NCI-H2227 treated with DMSO at 0.1 percent for 48 hours (cell line): ENCODE measurements at places on chromosomes 6 and 20.

- DNase-seq, result no peak
Measured at GRCh38 chr20:4844751-4845465, 123.2 kb downstream of the PRND start.

- DNase-seq, result no peak
Measured at GRCh38 chr6:120357447-120357846, 976.8 kb downstream of the TBC1D32 start.

GRCh38 chr6:56864171-56864616, 90.7 kb upstream of the BEND6 start:
- DNase-seq, result no peak

GRCh38 chr20:7657569-7657968, 282.7 kb downstream of the HAO1 start:
- no peak for DNase-seq

DNA sequence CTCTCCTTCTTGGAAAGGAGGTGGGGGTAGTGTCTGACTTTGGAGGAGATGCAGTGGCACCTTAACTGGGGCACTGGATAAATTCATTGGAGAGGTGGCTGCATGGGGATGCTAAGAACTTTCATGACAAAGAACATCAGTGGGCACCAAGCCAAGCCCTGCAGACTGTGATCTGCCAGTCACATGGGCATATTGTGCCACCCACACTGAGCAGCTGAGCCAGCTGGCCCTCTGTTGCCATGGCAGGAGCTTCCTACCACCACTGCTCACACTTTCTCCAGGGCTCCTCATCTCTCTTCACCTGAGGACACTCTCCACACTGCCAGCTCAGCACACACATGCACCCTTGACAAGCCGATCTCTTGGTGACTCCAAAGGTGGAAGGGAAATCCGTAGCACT, 715.6 kb downstream of the QKI start:
- no peak for DNase-seq

DNA sequence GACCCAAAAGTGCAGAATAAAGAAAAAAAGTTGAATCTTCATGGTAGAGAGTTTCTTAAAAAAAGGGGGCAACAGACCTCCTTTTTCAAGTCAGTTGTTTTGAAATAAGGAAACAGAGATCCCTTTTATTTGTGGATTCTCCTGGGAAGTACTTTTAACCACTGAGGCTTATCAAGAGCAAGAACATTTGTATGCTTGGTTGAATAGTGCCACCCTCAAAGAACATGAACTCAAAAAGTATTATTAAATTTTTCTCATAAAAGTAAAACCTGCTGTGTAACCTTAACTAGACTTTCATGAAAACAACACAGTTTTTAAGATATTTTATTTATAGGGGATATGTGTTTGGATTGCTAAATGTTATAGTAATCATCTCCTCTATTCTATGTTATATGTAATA, at the start of gene DEFB110:
DEFB110 (minus strand) TSS at position 101 of the 400 bp plus-strand sequence; CDS start at position 42, 59 bp downstream.
- no peak for DNase-seq

DNA sequence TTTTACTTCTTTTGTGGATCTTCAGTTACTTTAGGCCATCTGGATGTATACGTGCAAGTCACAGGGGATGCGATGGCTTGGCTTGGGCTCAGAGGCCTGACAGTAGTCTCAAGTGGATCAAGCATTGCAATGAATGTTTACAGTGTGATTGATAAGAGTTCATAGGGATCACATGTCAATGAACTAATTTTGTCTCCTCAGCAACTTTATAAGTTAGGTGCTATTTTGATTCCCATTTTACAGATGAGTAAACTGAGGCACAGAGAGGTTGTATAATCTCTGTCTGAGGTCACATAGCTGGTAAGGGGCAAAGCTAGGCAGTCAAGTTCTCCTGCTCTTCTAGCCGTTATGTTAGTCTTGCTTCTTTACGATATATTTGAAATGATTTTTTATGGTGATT, 13.5 kb downstream of the MEI4 start:
- DNase-seq, result no peak

DNA sequence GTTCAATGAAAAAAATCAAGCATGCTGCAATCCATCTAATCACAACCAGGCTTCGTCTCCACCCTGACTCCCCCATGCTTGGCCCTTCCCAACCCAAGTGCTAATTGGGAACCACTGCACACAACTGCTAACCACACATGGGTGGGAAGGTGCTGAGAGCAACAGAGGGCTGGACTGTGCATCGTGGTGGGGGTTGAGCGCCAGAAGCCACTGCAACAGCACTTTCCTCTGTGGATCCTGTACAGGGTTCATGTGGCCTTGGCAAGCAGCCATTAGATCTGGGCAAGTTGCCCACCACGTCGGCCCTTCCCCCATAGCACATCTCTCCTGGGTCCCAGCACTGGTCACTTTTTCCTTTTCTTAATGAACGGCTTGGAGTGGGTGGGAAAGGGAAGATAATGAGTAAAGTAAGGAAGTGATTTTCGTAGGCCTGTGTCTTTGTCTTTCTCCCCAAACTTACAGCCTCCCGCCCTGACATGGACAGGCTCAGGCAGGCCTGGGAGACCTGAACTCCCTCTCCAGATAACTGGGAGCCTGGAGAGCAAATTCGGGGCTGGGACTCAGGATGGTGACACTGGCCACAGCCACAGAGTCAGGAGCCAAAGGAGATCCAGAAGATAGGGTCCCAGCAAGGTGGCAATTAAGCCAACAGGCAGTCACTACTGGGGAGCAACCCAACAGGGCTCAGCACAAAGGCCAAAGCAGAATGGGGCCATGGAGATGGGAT, 34.4 kb upstream of the MRPS10 start:
- peak; percentile 53 for DNase-seq

- no peak for DNase-seq
Measured at GRCh38 chr6:33654831-33655554, 33.9 kb downstream of the ITPR3 start.

DNA sequence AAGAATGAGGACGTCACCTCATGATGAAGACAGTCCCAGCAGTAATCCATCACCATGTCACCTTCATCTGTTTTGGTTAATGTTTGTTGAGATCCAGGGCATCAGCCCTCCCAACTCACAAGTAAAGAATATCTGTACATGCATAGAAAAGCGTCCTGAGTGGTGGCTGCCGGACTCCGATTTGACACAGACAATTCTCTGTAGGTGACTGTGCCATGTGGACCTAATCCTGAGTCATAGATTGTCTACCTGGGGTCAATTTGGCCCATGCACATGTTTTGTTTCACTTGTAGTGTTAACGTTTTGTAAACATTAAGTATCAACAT, 168.4 kb upstream of the UST start:
- no peak for DNase-seq

DNA sequence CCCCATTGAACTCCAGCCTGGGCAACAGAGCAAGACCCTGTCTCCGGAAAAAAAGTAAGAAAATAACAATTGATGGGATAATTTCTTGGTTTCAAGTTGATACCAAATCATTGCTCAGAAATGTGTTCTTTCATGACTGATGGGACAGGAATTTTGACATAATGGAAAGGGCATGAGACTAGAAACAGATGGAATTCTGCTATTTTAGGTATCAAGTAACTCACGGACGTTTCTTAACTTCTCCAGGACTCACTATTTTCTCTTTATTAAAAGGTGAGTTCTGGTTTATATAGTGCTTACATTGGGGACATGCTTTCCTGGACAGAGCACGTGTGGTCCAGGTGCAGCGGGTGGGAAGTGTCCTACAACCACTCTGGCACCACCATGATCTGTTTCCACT, 6.0 kb upstream of the DSP start:
- DNase-seq, result no peak
